ENCODE measurements at places on chromosomes 11 and 22.

DNA sequence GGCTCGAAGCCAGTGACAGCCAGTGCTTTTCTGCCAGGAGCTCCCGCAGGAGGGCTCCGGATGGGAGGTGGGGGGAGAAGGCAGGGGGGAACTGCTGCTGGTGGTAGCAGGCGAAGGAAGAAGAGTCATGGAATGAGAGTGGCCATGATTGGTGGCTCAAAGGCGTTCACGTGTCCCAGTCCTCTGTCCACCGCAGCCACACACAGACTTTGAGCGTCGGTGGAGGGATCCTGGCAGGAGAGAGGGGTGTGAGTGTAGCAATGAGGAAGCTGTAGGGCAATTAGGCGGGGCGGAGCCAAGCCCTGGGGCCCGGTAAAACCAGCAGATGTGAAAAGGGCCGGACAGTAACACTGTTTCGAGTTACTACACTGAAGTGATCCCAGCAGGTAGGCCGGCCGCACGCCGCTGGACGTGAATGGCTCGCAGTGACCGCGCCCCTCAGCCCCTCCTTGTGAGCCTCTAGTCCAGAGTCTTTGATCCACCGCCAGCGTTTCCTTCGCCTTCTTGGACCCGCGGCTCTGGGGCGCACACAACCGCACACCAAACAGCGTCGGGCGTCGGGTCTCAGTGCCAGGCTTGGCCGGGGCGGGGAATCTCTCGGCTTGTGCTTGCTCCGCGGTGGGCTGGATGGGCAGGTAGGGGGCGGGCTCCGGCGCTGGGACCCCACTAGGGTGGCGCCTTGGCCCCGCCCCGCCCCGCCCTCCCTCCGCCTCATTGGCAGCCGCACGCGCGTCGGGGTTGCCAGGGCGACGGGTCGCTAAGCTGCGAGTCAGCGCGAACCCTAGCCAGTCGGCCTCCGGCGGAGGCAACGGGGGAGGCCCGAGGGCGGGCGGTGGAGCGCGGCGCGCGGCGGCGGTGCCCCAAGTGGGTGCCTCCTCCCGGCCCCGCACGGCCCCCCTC, at the start of gene LRRC10B:
LRRC10B (plus strand) TSS at position 788 of the 900 bp plus-strand sequence. CDS start 250 bp downstream, outside the sequence.
- DNase-seq = no peak

GRCh38 chr22:39595622-39596172, 25.1 kb downstream of the CACNA1I start:
- DNase-seq = no peak

DNA sequence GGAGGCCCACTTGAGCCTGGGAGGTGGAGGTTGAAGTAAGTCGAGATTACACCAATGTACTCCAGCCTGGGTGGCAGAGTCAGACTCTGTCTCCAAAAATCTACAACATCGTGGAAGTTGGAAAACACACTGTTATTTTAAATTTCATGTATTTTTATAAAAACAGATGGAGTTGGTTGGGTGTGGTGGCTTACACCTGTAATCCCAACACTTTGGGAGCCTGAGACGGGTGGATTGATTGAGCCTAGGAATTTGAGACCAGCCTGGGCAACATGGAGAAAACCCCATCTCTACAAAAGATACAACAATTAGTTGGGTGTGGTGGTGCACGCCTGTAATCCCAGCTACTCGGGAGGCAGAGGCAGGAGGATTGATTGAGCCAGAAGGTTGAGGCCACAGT, 52.0 kb upstream of the CLTCL1 start:
- no peak for DNase-seq

- no peak for DNase-seq
Measured at GRCh38 chr22:46256358-46256958, 6.4 kb upstream of the CDPF1 start.

GRCh38 chr11:28524098-28524497, 415.9 kb downstream of the METTL15 start:
- DNase-seq = no peak

DNA sequence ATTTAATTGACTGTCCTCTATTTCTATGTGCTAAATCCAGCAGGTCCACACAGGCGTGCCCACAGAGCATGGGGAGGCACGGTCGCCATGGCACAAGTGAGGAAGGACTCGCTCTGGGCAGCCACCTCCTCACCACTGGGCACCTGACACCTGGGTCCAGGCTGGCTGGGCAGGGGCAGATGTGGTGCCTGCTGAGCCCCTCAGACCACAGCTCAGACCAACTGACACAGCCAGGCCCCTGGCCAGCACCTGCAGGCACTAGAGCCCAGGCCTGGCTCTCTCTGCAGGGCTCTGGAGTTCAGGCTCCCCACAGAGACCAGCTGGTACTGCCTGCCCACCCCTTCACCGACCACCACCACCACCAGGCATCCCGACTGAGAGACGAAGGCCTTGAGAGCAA, 27.9 kb downstream of the LINC01488 start:
- DNase-seq = no peak

- no peak for DNase-seq
Measured at GRCh38 chr11:31802609-31802989, 8.5 kb downstream of the PAX6 start.

GRCh38 chr11:125932301-125932700, 13.5 kb upstream of the VSIG10L2 start:
- no peak for DNase-seq

- no peak for DNase-seq
Measured at GRCh38 chr11:61752117-61752924, at the start of gene MYRF. TSS of gene MYRF (plus strand) at chr11:61752636. CDS start at chr11:61752745, 109 bp downstream.

- no peak for DNase-seq
Measured at GRCh38 chr22:48489551-48490499, 1337.8 kb downstream of the BRD1 start.

DNA sequence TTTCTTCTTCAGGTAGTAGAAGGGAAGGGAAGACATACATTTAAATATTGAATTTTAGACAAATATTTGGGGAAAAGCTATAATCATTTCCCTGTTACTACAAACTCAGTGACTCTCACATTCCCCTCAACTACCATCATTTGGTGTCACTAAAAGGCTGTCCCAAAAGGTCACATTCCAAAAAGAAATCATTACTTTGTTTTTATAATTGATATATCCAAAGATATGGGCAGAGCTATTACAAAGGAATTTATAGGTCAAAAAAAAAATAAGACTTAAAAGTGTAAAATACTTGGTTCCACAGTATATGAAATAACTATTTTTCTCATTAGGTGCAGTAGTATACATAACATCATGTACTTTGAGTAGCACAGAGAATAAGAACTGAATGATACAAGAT, 751.4 kb downstream of the KCNA4 start:
- no peak for DNase-seq

GRCh38 chr11:39365809-39366436, 2093.5 kb downstream of the LRRC4C start:
- DNase-seq = no peak

DNA sequence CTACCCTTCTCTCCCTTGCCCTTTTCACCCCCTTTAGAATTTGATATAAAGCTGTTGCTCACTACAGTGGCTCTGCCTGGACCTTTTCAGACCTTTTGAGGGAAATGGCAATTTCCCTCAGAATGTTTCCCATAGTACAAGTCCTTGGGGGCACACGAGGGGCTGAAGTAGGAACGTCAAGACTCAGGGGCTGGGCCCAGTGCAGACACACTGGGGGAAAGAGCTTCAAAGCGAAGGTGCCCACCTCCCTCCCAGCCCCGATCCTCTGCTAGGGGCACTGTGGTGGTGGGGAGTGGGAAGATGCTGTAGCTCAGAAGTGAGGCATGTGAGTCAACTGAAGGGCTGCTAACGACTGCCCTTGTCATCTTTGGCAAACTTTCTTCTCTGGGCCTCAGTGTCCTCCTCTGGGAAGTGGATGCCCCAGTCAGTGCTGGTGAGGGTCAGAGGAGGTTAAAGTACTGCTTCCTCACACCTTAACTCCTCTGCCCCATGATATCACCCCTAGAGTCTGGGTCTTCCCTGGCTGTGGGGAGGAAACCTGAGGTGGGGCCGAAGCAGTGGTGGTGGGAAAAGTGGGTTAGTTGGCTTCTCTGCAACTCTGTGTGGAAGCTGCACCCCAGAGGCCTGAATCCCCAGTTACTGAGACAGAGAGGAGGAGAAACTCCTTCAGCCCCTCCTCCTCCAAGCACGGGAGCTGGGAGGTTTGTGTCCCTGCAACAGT, 425.3 kb upstream of the B3GAT1 start:
- no peak for DNase-seq

DNA sequence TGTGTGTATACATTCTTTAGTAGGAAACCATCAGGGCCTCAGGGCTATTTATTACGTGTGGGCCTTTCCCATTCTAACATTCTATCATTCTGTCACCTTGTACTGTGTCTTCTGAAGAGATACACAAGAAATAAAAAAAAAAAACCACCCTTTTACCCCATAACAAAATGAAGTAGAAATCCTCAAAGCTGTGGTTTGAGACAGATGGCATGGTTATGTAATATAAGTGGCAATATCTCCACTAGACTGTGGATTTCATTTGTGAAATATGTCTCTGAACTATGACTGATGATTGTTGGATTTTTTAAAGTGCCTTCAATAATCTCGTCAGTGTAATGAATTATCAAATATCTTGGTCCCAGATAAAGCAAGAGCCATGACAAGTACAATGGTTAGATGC, 150.0 kb upstream of the BLID start:
- no peak for DNase-seq

DNA sequence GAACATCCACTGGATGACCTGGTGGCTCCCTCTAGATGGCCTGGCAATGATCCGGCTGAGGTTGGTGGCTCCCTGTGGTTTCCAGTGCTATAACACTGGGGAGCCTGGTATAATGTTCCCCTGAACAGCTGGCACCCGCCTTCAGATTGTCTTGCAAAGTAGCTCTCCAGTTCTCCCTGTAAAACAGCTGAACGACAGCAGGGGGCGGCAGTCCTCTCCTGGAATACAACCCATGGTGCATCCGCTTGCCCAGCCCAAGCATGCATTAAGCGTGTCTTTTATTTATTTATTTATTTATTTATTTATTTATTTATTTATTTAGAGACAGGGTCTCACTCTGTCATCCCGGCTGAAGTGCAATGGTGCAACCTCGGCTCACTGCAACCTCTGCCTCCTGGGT, 258.9 kb downstream of the BUD13 start:
- DNase-seq = no peak

- no peak for DNase-seq
Measured at GRCh38 chr11:102936864-102937509, 18.5 kb downstream of the MMP13 start.

- no peak for DNase-seq
Measured at GRCh38 chr22:27377501-27378295, 423.9 kb downstream of the MN1 start.
